ENCODE measurements at places on chromosomes 1 and 21. TPM values are rescaled to one million over a fixed set of nuclear protein-coding genes. Genes with fewer than 3 reads are reported as not detected.

Gene LHX8
- total RNA-seq, result not detected

Gene SMG7
- 16.2 TPM for total RNA-seq

Gene RIMS3
- 0.43 TPM for total RNA-seq

Gene SPATA21
- not detected for total RNA-seq

Gene COL8A2
- total RNA-seq, result 1.1 TPM

Gene IL19
- not detected for total RNA-seq

Gene KCNH1
- total RNA-seq, result not detected

Gene DIO1
- not detected for total RNA-seq

Gene GRHL3
- total RNA-seq, result not detected

Gene TMPRSS15
- total RNA-seq, result not detected

Gene MYOG
- not detected for total RNA-seq

Gene TEDDM1
- total RNA-seq, result not detected

Gene LDLRAD1
- not detected for total RNA-seq

Gene OR2M3
- total RNA-seq, result not detected

Gene DNAI4
- 2.9 TPM for total RNA-seq

Gene ZNF593OS
- total RNA-seq, result not detected

Gene MAP3K21
- 0.54 TPM for total RNA-seq

Gene FCER1G
- total RNA-seq, result 0.17 TPM
